HL-60 (cell line): ENCODE measurements at places on chromosomes 13 and 19.

GRCh38 chr13:85974608-85975366 lies 175.6 kb upstream of the SLITRK6 start:
- DNase-seq: no peak

- no peak for DNase-seq
Measured at GRCh38 chr19:55576746-55577145, 3.9 kb downstream of the ZNF579 start.

DNA sequence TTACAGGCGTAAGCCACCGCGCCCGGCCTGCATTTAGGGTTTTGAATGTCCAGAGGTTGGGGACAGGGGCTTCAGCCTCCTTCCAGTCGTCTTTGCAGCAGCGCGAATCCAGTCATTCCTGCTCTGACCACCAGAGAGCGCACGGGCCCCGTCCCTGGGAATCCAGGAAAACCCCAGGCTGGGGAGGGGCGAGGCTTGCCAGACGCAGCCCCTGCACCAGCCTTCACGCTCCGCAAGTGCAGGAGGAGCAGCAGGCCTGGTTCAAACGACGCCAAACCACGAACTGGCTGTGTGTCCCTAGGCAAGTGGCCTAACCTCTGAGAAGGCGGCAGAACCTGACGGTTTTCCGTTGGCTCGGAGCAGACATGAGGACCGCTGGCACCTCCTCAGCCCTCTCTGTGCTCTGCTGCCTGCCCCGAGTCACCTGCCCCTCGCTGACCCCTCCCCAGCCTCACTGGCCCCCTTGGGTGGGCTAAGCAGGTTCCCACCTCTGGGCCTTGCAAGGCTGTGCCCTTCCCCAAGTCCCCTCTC lies 2.0 kb upstream of the RNF126 start:
- peak; percentile 86 for DNase-seq

DNA sequence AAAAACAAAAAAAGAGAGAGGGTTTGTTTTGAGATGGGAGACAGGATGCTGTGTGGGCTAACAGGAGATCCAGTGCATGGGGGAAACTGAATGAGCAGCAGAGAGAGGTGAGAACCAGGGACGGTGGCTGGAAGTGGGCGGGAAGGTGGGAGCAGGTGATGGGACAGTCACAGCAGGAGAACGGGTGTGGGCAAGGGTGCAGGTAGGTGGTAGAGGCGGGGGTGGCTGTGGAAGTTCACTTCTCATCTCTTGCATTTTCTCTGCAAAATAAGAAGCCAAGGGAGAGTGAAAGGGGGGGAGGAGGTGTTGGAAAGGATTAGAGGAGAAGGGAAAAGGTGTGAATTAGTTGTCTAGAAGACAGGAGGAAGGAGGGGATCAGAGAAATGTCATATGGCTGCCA lies 21.9 kb downstream of the FBXO17 start:
- DNase-seq: no peak

DNA sequence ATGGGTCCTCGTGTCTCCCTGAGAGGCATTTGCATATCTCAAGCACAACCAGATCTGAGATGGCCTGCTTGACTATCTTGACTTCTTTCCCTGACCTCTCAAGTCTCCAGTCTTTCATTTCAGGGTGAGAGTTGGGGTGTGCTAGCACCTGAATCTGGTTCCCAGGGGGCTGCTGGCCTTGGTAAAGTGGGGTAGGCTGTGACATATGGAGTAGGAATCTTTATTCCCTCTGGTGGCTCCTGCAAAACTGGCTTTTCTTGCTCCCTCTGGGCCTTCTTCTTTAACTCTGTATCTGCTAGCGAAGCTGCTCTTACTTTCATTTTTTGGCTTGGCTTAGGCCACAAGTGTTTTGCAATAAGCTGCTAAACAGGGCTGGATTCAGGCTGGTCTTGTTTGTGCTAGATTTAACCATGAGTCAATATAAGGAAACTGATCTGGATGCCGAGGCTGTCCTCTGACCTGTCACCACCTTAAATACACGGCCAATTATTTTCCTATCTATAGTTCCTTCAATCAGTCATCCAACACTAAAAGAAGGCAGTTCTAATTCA lies 42.3 kb downstream of the ZNF493 start:
- DNase-seq: no peak

DNA sequence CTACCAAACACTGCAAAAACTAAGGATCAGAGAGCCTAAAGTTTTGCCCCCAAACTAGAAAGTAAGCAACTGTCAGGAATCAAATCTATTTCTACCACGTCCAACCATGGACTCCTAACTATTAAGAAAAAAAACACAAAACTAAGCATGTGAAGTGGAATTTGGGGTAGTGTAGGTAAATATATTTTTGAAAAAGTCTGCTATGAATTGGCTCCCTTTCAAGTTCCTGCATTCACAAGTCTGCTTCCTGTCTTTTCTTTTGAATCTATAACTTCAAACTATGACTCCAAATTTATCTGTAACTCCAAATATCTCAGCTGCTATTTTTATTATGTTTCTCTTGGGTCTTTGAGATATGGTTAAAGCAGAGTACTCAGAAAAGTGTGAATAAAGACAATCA lies 47.0 kb downstream of the PCDH9 start:
- no peak for DNase-seq

- peak; percentile 51 for DNase-seq
Measured at GRCh38 chr19:17205237-17206140, 9.7 kb upstream of the USE1 start.

GRCh38 chr13:106464076-106464475 lies 71.4 kb downstream of the EFNB2 start:
- peak; percentile 63 for DNase-seq

GRCh38 chr13:47459512-47459911 lies 541.6 kb downstream of the SUCLA2 start:
- no peak for DNase-seq

DNA sequence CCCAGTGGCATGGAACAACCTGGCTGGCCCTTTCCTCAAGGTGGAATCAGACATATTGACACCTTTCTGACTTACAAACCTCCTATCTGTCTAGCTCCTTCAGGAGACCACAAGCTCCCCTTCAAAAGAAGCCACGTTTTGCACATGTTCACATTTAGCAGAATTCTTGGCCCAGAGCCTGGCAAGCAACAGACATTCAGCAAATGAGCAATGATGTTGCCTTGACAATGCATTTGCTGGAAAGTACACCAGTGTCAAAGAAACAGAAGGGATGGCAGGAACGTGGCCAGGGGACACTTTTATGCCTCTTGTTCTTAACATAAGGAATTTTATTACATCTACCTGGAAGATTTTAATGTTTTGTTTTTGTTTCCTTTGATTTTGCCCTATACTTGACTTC lies 85.5 kb upstream of the FGF14 start:
- no peak for DNase-seq

GRCh38 chr19:18733196-18733647 lies 49.7 kb downstream of the CRTC1 start:
- no peak for DNase-seq

- no peak for DNase-seq
Measured at GRCh38 chr13:86324191-86324590, 525.0 kb upstream of the SLITRK6 start.

- no peak for DNase-seq
Measured at GRCh38 chr19:18649371-18650020, 12.7 kb downstream of the KLHL26 start.

- peak; percentile 63 for DNase-seq
Measured at GRCh38 chr19:50384685-50385535, 763 bp downstream of the POLD1 start.

DNA sequence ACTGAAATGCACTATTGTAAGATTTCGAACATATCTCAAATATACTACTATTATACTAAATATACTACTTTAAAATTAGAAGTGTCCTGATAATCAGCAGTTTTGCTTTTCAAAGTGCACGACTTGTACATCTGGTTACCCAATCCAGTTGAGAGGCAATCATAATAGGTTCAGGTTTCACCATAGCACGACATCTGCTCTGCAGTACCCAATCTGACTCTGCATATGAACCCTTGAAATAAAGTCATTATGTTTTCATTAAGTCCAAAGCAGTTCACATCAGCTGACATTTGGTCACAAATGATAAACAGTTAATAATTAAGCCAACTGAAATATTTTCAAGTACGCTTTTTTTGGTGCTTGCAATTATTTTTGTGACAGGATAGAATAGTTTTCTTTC lies 90.6 kb downstream of the PCDH9 start:
- DNase-seq: no peak

GRCh38 chr13:95378603-95379002 lies 77.4 kb upstream of the ABCC4 start:
- DNase-seq: no peak

DNA sequence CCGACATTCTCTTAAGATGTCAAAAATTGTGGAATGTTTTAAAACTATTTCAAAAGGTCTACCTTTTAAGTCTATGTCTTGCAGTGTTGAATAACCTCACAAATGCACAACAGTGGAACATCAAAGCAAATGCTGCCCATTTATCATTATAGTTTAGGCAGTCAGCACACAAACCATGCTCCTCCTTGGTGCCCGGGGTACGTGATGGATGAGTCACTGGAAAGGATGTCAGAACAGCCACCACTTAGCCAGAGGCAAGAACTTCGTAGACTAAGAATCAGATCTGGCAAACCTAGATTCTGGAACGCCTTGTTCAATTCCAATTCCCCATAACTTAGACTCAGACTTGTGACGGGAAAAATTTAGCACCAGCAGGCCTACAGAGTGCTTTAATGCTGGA lies 343.6 kb downstream of the FGF9 start:
- DNase-seq: no peak

DNA sequence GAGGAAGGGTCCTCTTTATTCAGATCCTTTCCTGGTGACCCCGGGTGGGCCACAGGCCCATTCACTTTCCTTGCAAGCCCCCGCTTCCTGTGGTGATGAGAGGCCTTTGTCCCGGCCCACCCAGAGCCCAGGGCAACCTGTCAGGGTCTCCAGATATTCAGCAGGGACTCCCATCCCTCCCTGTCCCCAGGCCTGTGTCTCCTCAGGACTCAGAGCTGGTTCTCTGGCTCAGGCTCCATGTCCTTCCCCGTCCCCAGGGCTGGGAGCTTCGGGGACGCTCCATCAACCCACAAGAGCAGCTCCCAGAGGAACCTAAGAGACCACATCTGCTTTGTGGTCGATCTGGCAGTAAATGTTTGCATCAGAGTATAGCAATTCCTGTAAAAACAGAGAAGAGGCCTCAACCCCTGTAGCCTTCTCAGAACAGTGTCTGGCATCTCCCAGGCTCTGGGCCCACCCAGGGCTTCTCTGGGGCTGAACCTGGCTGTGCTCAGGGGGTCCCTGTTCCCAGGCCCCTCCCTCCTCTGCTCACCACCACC lies 7.8 kb downstream of the CEACAM4 start:
- no peak for DNase-seq

GRCh38 chr13:61415058-61415721 lies 459 bp downstream of the PCDH20 start:
- no peak for DNase-seq

GRCh38 chr13:35599384-35599783 lies 122.9 kb upstream of the MAB21L1 start:
- no peak for DNase-seq

DNA sequence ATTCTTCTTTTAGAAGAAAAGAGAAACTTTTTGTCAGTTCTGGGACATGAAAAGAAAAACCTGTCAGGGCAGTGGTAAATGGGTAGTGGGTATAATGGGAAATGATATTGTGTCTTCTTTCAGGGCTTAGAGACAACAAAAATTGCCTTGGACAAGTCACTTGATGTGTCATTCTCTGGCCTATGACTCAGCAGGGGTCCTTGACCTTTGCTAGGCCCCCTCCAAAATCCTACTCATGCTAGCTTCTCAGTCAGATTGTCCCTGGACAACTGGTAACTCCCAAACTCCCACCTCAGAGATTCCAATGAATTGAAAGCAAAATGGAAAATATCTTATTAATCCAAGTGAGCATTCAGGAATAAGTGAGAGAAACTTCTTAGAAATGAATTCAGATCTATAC lies 258.8 kb upstream of the SPRY2 start:
- DNase-seq: no peak
